ENCODE measurements at places on chromosomes 2 and 18.
A peak's percentile ranks its signal among the peaks of the same experiment; 100 is the strongest.

DNA sequence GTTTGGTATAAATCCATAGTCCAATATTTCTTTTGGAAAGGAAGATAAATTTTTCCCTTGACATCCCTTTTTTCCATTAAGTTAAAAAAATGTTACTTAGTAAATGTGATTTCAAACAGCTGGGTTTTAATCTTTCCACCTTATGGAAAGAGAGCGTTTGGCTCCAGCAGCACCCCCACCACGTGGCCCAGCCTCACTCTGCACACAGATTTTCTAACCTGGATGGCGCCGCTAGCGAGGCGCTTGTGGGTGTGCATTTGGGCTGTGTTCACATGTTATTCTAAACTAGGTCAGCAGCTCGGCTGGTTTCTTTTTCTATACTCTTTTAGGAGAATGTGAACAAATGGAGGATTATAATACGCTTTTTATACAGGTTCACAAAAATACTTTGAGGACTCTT is 218.0 kb downstream of the LDLRAD4 start:
- H3K27ac ChIP-seq, result no peak overlapping the region
- H3K36me3 ChIP-seq, result no peaks in the 10 kb centered on the region
- H3K27me3 ChIP-seq, result no peaks in the 10 kb centered on the region
- H3K4me3 ChIP-seq, result no peak overlapping the region
- no peaks in the 10 kb centered on the region for H3K4me1 ChIP-seq

- no peaks in the 10 kb centered on the region for H3K36me3 ChIP-seq
- no peaks in the 10 kb centered on the region for H3K4me1 ChIP-seq
- H3K27me3 ChIP-seq, result no peaks in the 10 kb centered on the region
- peak; percentile 42 for DNase-seq
- H3K4me3 ChIP-seq, result no peak overlapping the region
Observed at GRCh38 chr2:48471048-48471474, 58.9 kb upstream of the STON1 start.

DNA sequence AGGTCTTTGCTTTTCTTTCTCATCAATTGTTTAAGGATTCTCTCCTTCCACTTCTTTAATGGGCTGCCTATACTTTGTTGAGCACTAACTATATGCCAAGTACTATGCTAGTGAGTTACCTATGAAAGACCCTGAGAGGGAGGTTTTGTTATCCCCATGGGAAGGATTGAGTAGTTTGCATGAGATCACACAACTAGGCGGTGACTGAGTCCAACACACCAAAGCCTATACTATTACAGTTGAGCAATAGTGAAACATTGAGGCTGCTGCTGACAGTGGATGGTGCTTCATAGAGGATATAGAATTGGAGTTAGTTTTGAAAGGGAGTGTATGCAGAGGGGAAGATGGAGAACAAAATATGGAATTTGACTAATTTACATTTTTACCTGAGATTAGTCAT is 15.8 kb downstream of the NABP1 start:
- peaks cover 16% of the 10 kb centered on the region for H3K4me1 ChIP-seq
- no peak for DNase-seq
- no peak overlapping the region for H3K4me3 ChIP-seq
- H3K36me3 ChIP-seq, result no peaks in the 10 kb centered on the region
- H3K27me3 ChIP-seq, result no peaks in the 10 kb centered on the region

- peak overlapping the region; percentile 100 for H3K27ac ChIP-seq
- peak overlapping the region; percentile 88 for H3K4me3 ChIP-seq
- no peaks in the 10 kb centered on the region for H3K36me3 ChIP-seq
- H3K4me1 ChIP-seq, result peaks cover 6% of the 10 kb centered on the region
Observed at GRCh38 chr2:54114936-54115283, 505 bp upstream of the ACYP2 start.

DNA sequence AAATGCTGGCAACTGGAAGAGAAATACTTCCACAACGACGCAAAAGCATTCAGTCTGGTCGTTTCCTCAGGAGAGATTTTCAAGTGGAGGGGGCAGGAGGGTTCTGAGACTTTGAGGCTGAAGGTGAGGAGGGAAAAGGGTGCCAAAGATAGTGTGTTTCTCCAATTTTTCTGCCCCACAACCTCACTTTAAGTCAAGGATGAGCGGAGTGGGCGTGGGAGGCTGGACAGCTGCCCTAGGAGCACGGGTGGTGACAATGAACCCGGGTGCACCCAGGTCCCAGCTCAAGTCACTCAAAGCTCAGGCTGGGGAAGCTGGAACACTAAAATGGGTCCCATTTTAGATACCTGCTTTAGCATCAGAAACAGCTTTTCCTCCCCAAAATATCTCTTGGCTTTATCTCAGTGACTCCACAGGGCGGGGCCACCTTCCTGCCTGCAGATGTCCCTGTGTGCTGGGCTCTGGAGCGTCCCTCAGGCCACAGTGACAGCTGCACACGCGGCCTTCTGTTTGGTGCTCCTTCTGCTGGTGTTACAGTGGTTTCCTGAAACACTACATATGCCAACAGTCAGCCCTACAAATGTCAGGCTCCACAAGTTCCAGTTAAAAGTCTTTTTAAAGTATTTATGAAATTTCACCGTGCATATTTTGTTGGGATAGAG is 1.4 kb upstream of the MBP start:
- DNase-seq, result peak; percentile 76
- H3K27ac ChIP-seq, result peak overlapping the region; percentile 26
- H3K27me3 ChIP-seq, result no peaks in the 10 kb centered on the region
- H3K4me3 ChIP-seq, result no peak overlapping the region
- peaks cover 21% of the 10 kb centered on the region for H3K4me1 ChIP-seq
- H3K36me3 ChIP-seq, result no peaks in the 10 kb centered on the region

DNA sequence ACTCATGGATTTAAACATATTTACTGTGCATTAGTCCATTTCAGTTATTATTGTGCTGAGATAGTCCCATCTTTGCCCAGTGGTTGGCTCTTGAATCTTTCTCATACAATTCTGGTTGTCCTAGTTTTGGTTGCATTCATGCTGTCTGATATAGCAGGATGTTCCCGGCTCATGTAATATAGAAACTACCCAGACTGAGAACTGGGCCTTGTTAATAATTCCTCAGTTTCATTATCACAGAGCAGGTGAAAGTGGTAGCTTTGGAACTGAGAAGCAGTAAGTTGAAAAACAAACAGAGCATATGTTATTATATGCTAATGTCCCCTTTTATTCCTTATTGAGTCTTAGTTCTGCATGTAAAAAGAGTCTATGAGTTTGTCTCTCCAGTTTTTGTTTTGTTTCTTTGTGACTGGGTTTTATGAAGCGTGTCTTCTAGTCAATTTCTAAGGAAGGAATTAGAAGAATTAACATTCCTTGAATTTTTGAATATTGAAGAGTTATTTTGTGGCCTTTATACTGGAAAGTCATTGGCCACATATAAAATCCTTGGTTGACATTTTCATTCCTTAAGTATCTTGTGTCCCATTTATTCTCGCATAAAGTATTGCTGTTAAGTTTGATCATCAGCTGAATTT is 43.3 kb downstream of the EIF5B start:
- H3K4me3 ChIP-seq, result no peak overlapping the region
- no peak for DNase-seq
- no peaks in the 10 kb centered on the region for H3K4me1 ChIP-seq
- H3K36me3 ChIP-seq, result no peaks in the 10 kb centered on the region
- H3K27ac ChIP-seq, result no peak overlapping the region

DNA sequence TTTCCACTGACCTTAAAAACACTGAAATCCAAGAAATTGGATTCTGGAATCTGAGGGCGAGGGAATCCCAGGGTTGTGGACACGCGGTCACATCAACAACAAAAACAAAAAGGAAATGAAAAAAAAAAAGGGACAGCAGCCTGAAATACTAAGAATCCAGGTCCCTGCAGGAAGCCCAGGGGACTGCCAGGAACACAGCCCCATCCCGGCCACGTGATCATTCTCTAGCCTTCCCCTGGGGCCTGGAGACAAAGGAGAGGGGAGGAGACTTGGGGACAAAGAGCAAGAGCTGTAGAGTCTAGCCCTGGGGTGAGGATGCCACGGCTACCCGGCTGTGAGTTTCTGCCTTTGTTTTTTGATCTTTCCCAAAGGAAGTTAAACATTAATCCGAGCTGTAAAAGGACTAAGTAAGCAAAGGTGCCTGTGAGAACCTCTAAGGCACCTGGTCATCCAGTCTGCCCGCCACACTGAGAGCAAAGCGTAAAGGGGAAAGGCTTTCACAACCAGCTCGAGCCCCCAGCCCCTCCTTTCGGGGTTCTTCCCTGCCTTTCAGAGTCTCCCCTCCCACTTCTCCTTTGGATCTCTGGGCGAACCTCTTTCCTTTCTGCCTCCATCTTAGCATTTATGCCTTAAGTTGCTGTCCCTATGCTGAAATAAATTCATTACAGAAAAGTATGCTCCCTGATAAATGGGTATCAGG is 57.9 kb upstream of the MSH2 start:
- H3K27ac ChIP-seq, result peak overlapping the region; percentile 69
- no peaks in the 10 kb centered on the region for H3K27me3 ChIP-seq
- peak; percentile 85 for DNase-seq
- peaks cover 12% of the 10 kb centered on the region for H3K4me1 ChIP-seq

GRCh38 chr2:45166229-45166890 is 157.1 kb upstream of the SIX2 start:
- no peak overlapping the region for H3K27ac ChIP-seq
- H3K4me3 ChIP-seq, result no peak overlapping the region
- no peak for DNase-seq
- peaks cover 9% of the 10 kb centered on the region for H3K4me1 ChIP-seq

DNA sequence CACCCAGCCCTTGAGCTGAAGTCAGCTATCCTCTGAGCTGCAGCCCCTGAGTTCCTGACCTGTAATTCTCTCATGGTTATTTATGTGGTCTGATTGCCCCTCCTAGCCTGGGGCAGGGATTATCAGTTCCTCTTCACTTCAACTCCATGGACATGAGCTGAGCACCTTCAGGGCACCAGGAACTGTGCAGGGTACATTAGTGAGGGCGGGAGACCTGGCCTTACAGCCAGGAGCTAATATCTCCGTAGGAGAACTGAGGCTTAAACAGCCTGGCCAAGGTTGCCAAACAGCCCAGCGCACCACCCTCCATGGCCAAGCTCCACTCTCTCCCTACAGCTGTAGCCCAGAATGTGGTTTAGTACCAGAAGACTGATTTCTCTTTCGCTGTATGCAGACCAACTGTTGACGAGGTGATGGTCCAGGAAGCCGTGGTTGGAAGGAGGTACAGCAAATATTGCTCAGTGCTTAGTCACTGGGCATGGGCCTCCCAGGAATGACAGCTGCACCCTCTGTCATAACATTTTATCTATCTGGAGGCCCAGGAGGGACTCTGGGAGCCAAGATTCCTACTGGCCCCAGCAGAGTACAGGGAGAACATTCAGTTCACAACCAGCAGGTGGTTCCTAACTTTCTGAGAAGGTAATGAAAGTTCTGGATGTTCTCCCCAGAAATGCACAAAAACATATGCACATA is 228.7 kb upstream of the SIX2 start:
- no peaks in the 10 kb centered on the region for H3K27me3 ChIP-seq
- DNase-seq, result no peak

DNA sequence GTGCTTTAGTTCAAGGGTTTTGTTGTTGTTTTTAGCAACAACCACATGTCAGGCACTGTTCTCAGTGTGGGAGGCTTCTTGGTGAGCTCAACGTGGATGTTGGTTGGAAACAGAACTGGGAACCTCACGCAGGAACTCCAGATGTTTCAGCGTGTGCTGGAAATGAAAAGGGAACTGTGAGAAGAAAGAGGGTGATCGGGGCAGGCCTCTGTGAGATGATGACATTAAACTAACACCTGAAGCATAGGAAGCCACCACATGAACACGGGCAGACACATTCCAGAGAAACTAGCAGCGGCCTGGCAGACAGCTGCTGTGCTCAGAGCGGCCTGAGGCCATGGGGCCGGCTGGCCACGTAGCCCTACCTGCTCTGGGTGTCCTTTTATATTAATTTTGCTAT is 66.4 kb downstream of the COA5 start:
- DNase-seq, result no peak
- no peaks in the 10 kb centered on the region for H3K4me1 ChIP-seq
- H3K4me3 ChIP-seq, result no peak overlapping the region
- H3K27ac ChIP-seq, result no peak overlapping the region

GRCh38 chr2:221775096-221775495 is 203.0 kb upstream of the EPHA4 start:
- no peak overlapping the region for H3K27ac ChIP-seq
- no peaks in the 10 kb centered on the region for H3K4me1 ChIP-seq
- H3K4me3 ChIP-seq, result no peak overlapping the region
- H3K36me3 ChIP-seq, result no peaks in the 10 kb centered on the region
- no peaks in the 10 kb centered on the region for H3K27me3 ChIP-seq

DNA sequence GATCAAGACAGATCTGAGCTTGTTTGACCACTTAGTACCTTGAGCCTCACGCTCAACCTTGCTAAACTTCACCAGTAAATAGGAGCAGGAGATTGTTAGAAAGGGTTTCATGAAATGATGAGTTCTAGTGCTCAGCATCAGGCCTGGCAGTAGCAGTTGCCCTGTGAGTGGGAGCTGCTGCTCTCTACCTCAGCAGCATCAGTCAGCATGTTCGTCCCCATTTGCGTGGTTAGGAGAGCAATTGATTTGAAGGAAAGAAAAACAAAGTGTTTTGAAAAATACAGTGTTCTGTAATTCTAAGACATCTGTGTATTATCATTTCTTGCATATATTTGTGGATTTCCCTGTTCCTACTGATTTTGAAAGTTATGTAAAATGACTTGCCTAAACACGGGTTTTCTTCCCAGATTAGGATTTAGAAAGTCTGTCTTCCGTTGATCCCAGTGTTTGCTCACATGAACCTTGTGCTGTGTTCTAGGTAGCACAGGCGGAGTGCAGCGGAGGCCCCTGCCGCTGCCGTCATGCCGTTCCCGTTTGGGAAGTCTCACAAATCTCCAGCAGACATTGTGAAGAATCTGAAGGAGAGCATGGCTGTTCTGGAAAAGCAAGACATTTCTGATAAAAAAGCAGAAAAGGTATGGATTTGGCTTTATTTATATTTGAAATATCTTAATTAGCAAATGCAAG is 47.0 kb downstream of the CAB39 start:
- no peak for DNase-seq
- H3K27me3 ChIP-seq, result no peaks in the 10 kb centered on the region
- no peaks in the 10 kb centered on the region for H3K36me3 ChIP-seq
- H3K4me3 ChIP-seq, result no peak overlapping the region
- no peak overlapping the region for H3K27ac ChIP-seq
- H3K4me1 ChIP-seq, result no peaks in the 10 kb centered on the region

DNA sequence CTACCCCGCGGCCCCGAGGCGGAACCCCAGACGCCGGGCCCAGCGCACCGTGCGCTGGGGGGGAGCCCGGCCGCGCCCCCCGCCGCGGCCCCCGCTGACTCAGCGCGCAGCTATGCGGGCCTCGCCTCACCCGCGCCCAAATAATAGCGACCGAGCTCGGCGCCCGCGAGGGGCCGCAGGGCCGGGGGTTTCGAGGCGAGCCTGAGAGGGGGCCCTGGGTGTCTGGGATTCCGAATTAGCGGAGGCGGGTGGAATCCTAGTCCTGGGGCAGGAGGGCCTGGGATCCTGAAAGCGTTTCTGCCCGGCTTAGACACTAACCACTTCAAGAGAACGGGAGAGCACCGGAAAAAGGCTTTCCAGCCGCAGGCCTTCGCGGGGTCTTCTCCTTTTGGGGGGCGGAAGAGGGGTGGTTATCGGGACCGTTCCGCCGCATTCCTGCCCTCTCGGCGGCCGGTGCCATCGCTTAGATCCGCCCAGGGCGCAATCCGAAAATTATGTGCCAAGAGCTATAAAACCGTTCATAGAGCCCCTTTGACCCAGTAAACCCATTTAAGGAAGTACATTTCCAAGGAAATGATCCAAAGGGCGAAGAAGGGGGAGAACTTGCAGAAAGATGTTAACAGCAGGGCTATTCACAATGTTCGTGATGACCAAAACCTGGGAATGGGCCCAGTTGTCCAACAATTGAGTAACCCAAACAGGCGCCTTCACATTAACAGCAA is 681 bp upstream of the ROCK2 start:
- peak overlapping the region; percentile 82 for H3K4me3 ChIP-seq
- H3K27ac ChIP-seq, result peak overlapping the region; percentile 99
- H3K4me1 ChIP-seq, result peaks cover 8% of the 10 kb centered on the region
- no peaks in the 10 kb centered on the region for H3K27me3 ChIP-seq
